ENCODE measurements at places on chromosomes 6 and 20.
A peak's percentile ranks its signal among the peaks of the same experiment; 100 is the strongest.

- no peak for DNase-seq
Observed at GRCh38 chr20:35077341-35077740, 15.3 kb downstream of the TRPC4AP start.

GRCh38 chr20:31573555-31574321 lies 31.4 kb upstream of the ID1 start:
- no peak for DNase-seq

- no peak for DNase-seq
Observed at GRCh38 chr6:53921639-53922038, 126.8 kb downstream of the LRRC1 start.

DNA sequence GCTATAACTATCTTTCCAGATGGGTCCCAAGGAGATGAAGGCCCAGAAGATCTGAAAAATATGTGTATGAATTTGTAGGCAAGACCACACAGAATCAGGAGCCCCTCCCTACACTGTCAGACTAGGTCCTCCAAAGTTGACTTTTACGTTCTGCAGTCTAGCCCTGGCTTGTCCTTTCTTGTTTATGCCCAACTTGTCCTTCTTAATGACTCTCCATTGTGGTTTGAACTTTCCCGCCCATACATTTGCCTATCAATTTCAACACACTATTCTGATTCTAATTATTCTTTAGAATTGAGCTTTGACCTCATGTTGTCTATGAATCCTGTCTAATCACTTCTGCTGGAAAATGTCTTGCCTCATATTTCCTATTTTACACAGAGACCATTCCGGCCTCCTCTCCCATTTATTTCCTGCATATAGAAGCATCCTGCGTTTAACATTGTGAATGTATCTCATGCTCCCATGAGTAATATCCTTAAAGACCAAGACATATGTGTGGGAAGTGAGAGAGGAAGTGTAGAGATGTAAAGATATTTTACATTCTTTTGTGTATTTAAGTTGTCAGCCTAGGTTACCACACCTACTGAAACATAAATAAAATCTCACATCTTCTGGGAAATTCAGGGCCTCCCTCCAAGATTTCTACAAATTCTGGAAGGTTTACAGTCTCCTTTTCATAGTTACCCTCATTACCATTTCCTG lies 348.3 kb downstream of the BCKDHB start:
- DNase-seq = no peak

DNA sequence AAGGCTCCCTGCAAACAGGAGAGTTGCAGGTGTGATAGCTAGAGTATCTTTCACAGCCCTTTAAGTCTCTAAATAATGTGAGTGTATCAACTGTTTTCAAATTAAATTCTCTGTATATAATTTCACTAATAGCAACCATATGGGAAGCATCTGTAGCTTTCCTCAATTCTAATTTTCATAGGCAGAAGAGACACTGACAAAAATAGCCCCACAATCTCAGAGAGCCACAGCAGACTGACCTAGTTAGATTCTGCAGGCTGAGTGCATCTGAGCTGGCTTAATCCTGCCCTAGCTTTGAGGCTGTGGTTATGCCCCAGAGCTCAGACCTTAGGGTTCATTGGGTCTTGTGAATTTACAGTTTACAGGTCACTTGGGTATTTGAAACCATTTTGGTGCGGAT lies 63.9 kb downstream of the MAP7 start:
- no peak for DNase-seq

GRCh38 chr6:35259948-35260590 lies 534 bp downstream of the ZNF76 start:
- DNase-seq = no peak

DNA sequence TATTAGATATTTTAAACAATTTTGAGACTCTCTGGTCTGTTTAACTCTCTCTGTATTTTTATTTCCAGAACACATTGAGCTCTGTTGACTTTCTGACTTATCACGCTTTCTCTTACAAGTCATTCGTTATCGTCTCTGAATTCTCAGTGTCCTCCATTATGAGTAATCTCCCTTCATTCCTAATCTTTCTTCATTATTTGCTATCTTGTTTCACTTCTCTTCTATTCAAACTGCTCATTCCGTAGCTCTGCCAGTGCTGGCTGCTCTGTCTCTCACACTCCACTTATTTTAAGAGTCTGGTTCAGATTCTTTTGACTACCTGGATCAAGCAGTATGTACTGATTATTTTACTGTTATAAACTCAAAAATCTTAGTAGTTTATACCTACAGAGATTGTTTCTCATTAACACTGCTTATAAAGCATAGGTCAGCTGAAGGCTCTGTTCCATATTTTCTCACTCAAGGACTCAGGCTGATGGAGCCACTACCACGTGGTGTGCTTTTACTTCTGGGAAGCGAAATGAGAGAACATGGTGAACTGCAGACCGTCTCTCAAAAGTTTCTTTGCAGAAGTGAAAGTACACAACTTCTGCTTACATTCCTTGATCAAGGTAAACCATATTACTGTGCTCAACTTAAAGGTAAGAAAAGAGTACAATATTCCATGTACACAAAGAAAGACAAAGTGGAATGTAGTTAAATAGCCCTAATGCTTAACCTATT lies 485.2 kb downstream of the GRIK2 start:
- no peak for DNase-seq

DNA sequence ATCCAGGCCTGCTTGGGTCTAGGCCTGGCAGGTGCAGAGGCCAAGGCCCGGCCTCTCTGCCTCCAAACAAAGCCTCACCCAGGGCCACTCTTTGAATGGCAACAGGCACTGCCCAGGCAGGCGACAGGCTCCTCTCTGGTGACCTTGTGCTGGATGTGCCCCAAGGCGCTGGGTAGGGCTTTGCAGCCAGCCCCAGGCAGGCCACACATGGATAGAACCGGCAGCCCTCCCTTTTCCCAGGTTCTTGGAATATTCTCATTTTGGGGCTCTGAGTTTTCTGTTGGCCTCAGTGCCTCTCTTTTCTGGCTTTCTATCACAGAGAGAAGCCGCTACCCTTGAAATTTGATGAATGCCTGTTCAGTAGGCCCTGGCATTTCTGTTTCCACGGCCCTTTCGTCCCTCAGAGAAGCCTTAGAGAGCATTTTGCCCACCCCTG lies 18.9 kb downstream of the PKIG start:
- no peak for DNase-seq

GRCh38 chr20:63180569-63181185 lies 35.3 kb downstream of the YTHDF1 start:
- no peak for DNase-seq

DNA sequence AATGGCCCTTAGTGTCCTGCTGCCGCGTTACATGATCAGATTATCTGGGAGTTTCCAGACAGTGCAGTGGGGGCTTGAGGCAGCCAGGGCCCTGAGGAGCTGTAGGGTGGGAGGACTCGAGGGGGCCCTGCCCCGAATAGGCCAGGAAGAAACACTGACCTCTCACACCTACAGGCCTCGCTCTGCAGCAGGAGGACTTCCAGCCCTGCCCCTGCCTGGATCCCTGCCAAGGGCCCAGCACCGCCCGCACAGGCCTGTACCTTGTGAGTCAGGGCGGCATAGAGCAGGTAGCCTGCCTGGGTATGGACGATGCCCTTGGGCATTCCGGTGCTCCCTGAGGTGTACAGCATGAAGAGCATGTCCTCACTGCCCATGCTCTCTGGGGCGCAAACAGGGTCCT lies 30.1 kb upstream of the APMAP start:
- DNase-seq = no peak

DNA sequence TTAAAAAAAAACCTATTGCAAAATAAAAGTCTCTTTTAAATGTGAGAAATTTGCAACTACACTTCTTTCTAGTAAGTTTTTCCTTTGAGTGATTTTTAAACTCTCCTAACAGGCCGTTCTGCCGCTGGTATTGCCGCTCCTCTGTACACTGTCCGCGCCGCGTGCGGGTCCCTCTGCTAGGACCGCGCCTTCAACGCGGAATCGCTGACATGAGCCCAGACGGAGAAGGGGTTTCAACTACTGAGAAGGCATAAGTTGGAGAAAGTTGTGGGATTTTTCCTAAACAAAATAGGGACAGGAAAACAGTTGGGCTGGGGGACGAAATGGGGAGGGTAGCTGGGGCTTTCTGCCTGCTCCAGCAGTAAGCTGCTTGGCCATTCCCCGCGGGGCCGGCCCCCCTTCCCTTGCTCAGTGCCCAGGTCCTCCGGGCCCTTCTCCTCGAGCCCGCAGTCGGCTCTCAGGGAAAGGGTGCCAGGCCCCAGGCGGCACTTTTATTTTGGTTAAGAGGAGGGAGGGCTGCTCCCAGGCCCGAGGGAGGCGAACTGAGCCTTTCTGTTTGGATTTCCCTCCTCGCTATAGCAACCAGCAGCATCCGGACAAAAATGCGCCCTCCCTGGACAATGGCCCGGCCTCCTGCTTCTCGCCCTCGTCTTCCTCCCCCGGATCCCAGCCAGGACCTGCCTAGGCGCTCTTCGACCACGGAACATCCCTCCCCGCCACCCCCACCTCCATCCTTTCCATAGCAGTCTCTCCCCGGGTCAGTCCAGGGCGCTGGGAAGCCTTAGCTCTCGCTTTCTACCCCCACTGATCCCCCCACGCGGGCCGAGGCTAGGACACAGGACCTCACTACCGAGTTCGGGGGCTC lies 6.8 kb upstream of the POU3F2 start:
- DNase-seq = no peak

- no peak for DNase-seq
Observed at GRCh38 chr6:117711369-117711768, 36.1 kb downstream of the NUS1 start.

- no peak for DNase-seq
Observed at GRCh38 chr6:2556761-2557160, 194.0 kb downstream of the MYLK4 start.

DNA sequence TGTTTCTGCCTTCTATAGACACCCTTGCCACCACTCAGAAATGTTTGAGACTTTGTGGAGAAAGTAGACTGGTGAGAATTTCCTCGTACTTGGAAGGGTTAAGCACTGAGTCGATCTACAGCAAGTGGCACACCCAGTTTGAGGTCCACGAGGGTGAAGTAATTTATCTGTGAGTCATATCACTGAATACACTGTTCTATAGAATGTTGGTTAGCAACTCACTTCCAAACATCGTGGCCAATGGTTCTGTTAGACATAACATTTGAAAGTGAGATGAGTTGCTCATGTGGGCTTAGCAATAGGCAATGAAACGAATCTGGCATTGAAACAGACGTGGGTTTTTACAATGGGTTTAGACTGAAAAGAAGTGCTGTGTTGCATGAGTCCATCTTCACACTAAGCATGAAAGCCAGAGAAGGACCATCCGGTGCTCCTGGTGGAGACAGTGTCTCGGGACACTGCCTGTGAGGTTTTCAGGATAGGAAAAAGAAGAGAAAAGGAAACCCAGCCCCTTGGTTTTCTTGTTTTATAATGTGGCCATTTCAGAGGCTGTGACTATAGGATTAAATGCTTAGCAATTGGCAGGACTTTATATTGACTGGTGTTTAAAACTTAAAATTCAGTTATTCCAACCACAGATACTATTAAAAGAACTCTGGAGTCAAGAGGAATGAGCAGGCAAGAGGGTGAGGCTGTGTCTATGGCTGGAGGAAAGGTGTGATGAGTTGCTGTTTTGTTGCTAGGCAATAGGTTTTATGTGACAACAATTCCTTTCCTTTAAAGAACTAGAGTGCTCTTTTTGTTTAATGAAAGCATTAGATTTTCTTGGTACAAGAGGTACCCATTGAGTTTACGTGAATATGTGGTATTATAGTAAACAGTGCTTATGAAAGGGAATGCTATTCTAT lies 31.0 kb upstream of the EZR start:
- peak; percentile 91 for DNase-seq

GRCh38 chr20:62762801-62763368 lies 33.4 kb upstream of the MRGBP start:
- DNase-seq = no peak

DNA sequence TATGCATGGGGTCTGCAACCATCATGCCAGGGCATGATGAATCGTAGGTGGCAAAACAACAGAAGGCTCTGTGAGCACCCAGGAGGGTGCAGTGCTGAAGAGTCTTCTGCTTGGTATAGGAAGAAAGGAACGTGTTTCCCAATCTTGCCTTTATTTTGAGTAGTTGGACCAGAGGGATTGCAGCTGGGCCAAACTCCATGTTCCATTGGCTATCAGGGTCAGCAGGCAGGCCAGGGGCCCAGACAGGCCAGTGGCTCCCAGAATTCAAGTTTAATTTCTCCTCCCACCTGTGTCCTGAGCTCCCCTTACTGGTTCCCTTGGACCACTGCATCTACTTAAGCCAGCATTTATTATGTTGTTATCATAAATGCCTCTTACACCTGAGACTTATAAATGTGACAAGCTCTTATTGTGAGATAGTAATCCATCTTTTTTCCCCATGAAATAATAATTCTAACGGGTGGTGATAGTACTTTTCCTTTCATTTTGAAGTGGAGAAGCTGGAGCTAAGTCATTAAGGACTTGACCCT lies 918 bp upstream of the TRIM38 start:
- no peak for DNase-seq

GRCh38 chr6:25050356-25050755 lies 114.6 kb upstream of the RIPOR2 start:
- DNase-seq = no peak

- DNase-seq = no peak
Observed at GRCh38 chr20:10855778-10856177, 182.0 kb upstream of the JAG1 start.

GRCh38 chr6:156163311-156163710 lies 613.9 kb upstream of the ARID1B start:
- no peak for DNase-seq

GRCh38 chr6:35552285-35552917 lies 39.7 kb upstream of the TULP1 start:
- no peak for DNase-seq

GRCh38 chr6:70415247-70415646 lies 1.9 kb downstream of the FAM135A start:
- no peak for DNase-seq

DNA sequence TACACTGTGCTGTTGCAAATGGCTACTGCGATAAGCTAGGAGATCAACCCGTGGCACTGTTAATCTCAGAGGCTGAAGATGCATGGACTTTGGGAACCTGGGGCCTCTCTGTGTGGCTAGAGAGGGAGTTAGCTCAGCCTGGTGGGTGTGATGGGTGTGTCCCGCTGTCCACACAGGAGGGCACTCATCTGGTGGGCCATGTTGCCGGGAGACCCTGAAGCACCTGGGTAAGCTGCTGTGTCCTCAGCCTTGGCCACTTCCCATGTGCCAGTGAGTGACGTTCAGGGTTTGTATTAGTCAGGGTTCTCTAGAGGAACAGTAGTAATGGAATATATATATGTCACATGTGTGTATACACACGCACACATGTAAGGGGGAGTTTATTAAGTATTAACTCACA lies 132.7 kb downstream of the ERMARD start:
- DNase-seq = no peak

GRCh38 chr6:166483573-166484250 lies 101.0 kb upstream of the MPC1 start:
- DNase-seq = no peak

DNA sequence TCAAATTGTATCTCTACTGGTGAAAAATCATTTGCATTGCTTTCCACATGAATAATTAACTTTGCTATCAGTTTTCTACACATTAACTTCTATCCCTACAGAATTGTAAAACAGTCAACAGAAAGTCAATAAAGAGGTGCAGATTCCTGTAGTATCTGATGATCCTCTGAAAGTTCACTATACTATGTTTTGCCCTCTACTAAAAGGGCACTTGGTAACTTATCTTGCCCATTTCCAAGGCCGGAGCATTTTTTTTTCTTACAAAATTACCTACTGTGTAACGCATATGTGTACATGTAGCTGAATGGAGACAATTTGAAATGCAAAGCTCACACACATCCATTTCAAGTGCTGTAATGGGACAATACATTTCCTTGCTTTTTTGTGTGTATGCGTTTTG lies 9.6 kb upstream of the SPTLC3 start:
- no peak for DNase-seq
